Head of caudate nucleus (tissue), 42 donors: ENCODE measurements at places on chromosomes 1 and 21.

GRCh38 chr1:111219557-111220286 lies 7.8 kb upstream of the CHI3L2 start:
- DNase-seq, result no peak

DNA sequence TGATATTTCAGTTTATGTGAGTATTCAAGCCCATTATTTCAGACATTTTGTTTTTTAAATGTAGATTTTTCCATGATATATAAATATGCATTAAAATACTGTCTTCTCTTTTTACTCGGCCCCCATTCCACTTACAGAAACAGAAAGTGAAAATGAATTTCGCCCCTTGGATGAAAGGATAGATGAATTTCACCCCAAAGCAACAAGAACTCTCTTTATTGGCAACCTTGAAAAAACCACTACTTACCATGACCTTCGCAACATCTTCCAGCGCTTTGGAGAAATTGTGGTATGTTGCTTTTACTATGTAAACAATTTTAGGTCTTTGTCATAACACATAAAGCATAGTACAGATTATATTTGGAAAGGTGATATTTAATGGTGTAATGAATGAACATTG lies 59.9 kb downstream of the ZBTB17 start:
- DNase-seq, result no peak

- DNase-seq, result peak; percentile 78
These were observed 2.7 kb upstream of the KCNJ9 start for GRCh38 chr1:160078512-160079195.

GRCh38 chr1:92804721-92805201 lies 19.9 kb upstream of the EVI5 start:
- peak; percentile 56 for DNase-seq

DNA sequence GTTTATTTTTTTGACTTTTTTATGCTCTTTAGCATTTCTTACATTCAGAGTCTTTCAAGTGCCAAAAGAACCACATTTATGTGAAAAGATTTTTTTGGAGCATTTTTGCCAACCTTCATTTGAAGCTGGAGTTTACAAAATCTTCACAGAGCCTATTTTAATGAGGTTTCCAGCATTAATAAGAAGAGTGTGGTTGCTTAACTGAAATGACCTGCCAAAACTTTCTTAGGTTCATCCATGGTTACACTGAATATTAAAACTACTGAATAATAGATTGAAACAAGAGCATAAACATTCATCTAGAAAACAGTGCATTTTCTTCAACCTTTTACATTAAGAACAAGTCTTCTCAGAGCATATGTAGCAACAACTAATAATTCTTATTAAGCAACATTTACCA lies 672.3 kb upstream of the CXADR start:
- no peak for DNase-seq

- DNase-seq, result no peak
These were observed 4.3 kb upstream of the BCAR3 start for GRCh38 chr1:93685918-93686317.

DNA sequence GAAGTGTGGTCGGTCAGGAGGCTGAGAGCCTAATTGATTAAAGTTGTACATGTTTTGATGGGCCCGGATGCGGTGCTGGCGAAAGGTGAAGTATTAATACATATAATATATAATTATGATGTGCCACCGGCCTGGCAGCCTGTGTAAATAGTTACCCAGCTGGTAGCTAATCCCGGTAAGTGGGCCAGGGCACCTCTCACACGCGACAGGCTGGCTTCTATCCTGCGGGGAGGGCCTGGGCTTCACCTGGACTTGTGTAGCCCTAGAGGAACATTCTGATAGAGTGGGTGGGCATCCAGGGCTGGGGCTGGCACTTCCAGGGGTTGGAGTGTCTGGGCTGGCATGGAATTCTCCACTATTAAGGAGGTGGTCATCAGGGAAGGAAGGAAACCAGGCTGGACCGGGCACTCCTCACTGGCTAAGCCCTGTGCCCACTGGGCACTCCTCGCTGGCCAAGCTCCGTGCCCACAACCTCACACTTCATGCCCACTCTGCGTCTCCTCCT lies 48.3 kb downstream of the IGSF21 start:
- no peak for DNase-seq

DNA sequence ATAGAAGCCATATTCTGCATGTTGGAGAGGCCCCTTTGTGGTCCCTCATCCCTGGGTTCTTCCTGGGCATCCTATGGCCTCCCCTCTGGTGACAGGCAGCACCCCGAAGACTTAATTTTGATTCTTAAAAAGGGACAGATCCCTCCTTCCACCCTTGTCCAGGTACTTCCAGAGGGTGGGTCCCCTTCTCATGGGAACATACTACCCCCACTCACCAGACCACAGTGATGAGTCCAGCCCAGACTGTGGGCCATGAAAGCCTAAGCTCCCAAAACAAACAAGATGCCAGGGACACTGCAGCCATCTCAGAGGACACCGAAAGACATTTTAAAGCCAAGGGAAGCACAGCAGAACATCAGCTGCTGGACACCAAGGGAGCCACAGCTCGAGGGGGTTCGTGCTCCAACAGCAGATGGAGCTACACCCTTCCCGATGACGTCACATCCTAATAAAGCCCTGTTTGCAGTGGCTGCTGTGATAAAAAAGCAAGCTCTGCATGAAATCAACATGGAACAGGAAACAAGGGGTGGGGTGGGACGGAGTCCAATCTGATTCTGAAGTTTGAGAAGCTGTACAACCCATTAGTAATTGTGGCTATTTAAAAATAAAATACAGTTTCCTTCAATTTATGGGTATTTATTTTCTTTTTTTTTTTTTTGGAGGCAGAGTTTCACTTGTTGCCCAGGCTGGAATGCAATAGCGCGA lies 32.4 kb downstream of the GNB1 start:
- DNase-seq, result peak; percentile 48

- DNase-seq, result peak; percentile 61
These were observed 5.0 kb downstream of the HAPLN2 start for GRCh38 chr1:156623946-156624813.

GRCh38 chr1:19337289-19337688 lies 25.2 kb downstream of the SLC66A1 start:
- DNase-seq, result no peak

- no peak for DNase-seq
These were observed 73.2 kb upstream of the ADGRL4 start for GRCh38 chr1:79079770-79080169.

- no peak for DNase-seq
These were observed 1.8 kb downstream of the RNF220 start for GRCh38 chr1:44406737-44407429.

GRCh38 chr1:109214695-109215623 lies 1.2 kb downstream of the SARS1 start:
- DNase-seq, result peak; percentile 42

GRCh38 chr21:33643658-33644311 lies 1.5 kb downstream of the ITSN1 start:
- DNase-seq, result no peak

GRCh38 chr1:7135493-7135892 lies 350.2 kb downstream of the CAMTA1 start:
- no peak for DNase-seq

GRCh38 chr1:83928396-83928795 lies 70.5 kb downstream of the TTLL7 start:
- DNase-seq, result no peak

GRCh38 chr1:29383746-29384371 lies 147.5 kb downstream of the PTPRU start:
- DNase-seq, result no peak

DNA sequence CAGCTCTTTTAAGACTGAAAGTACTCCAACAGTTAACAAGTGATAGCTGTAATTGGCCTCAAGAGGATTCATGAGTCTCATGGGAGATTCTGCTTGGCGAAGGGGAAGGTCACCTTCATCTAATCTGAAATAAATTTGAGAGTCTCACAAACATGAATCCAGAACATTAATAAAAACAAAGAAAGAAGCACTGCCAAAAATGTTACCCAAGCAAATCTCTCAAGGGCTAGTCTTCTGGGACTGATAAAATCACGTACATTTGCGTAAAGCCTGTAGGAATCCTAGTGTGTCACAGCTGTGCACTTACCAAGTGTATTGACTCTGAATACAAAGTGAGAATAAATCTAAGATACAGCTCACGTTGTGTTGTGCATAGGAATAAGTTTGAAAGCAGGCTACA lies 21.2 kb upstream of the NUF2 start:
- DNase-seq, result no peak

DNA sequence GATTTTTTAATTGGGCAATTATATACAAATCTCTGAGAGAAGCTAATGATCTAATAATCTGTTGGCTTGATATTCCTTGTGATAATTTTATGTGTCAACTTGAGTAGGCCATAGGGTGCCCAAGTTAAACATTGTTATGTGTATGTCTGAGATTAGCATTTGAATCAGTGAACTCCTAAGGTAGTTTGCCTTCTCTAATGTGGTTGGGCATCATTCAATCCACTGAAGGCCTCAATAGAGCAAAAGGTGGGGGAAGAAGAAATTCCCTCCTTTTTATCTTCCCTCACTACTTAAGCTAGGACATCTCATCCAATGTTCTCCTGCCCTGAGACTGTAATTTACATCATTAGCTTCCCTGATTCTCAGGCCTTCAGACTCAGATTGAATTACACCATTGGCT lies 394.5 kb downstream of the LMO4 start:
- DNase-seq, result no peak

- DNase-seq, result no peak
These were observed 229.3 kb downstream of the PRDM2 start for GRCh38 chr1:13929313-13929712.

GRCh38 chr21:14616380-14617039 lies 70.4 kb upstream of the SAMSN1 start:
- no peak for DNase-seq

GRCh38 chr21:32359719-32360260 lies 33.0 kb downstream of the URB1 start:
- no peak for DNase-seq

DNA sequence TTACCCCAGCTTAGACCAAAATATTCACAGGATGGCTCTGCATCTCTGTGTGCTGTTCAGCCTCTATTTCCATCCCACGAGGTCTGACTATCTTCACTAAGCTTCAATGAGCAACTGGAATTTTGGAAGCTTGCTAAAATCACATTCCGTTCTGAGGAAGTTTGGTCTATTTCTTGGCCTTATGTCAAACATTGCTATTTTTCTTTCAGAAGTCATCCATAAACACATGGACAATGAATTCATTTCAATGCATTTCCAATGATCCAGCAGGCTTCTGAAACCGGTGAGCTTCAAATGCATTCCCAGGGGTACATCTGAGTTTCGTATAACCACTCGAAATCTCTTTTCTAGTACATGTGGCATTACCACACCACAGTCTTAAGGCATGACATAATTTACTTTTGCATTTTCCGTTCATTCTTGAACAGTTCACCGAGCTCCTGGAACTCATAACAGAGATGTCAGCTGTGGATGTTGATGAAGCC lies 294.1 kb upstream of the KAZN start:
- no peak for DNase-seq

GRCh38 chr1:190699165-190699564 lies 221.5 kb upstream of the BRINP3 start:
- no peak for DNase-seq

- DNase-seq, result no peak
These were observed 8.3 kb downstream of the TTC22 start for GRCh38 chr1:54792686-54793282.

GRCh38 chr1:41333146-41333784 lies 28.0 kb upstream of the FOXO6 start:
- DNase-seq, result no peak

DNA sequence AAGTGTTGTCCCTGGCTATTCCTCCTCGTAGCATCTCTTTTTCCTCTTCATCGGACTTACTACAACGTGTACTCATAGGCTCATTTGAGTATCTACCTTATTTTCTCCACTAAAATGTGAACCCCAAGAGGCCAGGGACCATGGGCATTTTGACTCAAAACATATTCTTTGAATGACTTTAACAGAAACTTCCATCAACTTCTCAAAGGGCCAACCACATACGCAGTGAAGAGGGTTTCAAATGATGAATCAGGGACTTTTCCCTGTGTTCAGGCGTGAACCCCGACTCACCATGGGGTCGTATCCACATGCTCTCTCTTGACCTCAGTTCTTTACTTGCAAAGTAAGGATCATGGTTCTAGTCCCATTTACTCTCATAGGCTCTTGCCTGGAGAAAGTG lies 20.2 kb upstream of the GPR137B start:
- no peak for DNase-seq

- DNase-seq, result no peak
These were observed 142.2 kb downstream of the NFIA start for GRCh38 chr1:61224609-61225008.

DNA sequence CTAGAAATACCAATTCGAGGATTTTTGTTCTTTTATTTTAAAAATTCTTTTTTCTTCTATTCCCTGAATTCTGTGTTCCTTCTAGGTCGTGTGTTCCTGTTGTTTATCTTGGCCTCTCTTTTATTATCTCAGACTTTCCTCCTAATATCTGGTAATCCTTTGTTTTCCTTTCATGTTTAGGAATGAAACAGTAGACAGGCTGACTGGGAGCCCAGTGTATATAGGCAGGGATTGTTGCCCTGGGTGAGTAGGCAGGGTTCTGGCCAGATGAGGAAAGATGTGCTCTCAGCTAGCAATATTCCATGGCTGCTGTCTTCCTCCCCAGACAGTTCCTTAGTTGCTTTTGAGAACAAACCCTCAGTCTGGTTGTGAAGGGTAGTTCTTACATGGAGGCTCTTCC lies 161.8 kb upstream of the PDE4B start:
- no peak for DNase-seq

GRCh38 chr1:41856151-41856943 lies 62.4 kb downstream of the HIVEP3 start:
- no peak for DNase-seq

DNA sequence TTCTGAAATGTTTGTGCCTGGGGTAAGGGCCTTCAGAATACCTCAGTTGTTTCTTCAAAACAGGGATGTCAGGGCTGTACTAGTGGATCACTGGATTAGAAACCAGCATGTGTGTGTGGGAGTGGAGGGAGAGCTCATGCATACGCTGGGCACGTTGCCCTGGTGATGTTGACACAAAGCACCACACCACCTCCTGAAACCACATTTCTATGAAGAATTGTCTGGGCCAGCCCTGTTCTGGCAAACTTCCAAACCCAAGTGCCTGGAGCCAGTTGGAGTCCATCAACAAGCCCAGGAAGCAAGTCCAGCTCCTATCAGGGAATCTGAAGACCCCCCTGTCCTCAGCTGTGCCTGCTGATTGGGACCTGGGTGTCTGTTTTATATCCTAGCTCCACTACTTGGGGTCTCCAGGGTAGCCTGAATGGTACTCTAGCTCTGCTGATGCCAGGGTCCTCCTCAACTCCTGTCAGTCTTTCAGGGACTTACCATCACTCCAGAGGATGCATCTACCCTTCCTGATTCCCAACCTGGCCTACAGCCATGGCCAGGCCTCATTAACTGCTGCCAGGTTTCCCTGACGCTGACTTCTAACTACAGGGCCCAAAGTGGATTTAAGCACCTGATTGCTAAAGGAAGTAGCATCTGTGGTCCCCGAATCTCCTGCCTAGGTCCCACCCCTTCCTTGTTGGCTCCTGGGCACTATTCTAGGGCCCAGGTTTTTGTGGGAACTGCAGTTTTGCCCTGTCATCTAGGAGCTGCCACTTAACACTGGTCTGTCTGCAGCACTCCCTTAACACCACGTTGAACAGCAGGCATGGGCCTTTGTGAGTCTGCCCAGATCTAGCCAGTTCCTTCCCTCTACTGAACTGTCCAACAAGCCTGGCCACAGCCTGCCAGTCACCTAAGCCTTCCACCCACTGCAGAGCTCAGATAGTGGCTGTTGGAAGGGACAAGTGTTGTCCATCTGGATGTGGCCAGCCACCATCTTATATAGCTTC lies 45.5 kb downstream of the LPAR3 start:
- DNase-seq, result no peak

- DNase-seq, result no peak
These were observed 55.3 kb downstream of the DOP1B start for GRCh38 chr21:36211660-36212512.

- DNase-seq, result no peak
These were observed 20.3 kb downstream of the RXRG start for GRCh38 chr1:165424454-165425216.
